GM23338 (cell line): ENCODE measurements at places on chromosomes 7 and 10. TPM values are rescaled to one million over a fixed set of nuclear protein-coding genes. Genes with fewer than 3 reads are reported as not detected.

Gene SPDYE2B
- not detected in 2 replicates for total RNA-seq

Gene UFSP1
- 11.5 and 11.8 TPM in 2 replicates for total RNA-seq

Gene OR6B1
- total RNA-seq, result not detected in 2 replicates

Gene PNPLA8
- total RNA-seq, result 12.5 and 14.9 TPM in 2 replicates

Gene EPO
- 0.89 TPM in 1 of 2 replicates, not detected in the other for total RNA-seq

Gene POLR2J2
- total RNA-seq, result 0.50 and 3.8 TPM in 2 replicates

Gene FAM241B
- total RNA-seq, result 6.7 and 8.7 TPM in 2 replicates

Gene SCART1
- total RNA-seq, result 0.19 and 0.59 TPM in 2 replicates

Gene MSMB
- total RNA-seq, result not detected in 2 replicates

Gene PAPOLB
- total RNA-seq, result 0.27 and 0.42 TPM in 2 replicates

Gene ITGA8
- not detected in 2 replicates for total RNA-seq
